ENCODE measurements at places on chromosomes 11 and 22. TPM values are rescaled to one million over a fixed set of nuclear protein-coding genes. Genes with fewer than 3 reads are reported as not detected.

DNA sequence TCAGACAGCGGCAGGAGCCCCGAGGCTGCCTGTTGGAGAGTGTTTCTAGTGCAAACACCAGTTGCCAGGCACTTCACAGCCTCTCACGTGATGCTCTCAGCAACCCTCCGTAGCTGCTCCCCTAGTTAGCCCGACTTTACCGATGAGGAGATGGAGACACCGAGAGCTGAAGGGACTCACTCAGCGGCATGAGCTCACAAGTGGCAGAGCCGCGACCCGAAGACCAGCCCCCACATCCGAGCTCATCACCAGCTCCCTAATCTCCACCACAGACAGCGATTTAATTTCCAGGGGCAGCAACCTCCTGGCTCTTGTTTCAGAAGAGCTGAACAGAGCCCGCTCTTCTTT lies 28.7 kb upstream of the RTL6 start:
- DNase-seq, result no peak

GRCh38 chr11:119540370-119541125 lies 117.6 kb upstream of the THY1 start:
- DNase-seq, result no peak

DNA sequence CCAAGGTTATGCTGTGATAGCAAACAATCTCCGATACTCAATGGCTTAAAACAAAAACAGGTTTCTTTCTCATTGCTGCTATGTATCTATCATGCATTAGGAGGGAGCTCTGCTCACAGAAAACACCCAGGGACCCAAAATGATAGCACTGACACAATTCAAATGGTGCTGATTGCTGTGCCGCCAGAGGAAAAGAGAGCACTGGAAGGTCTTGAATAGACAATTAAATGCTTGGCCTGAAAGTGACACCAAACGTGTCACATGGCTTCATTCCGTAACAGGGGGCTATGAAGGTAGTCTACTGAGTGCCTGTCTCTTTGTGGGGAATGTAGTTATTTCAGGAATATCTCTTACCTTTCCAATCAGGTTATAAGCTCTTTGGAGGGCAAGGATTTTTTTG lies 94.2 kb downstream of the FAR1 start:
- no peak for DNase-seq

DNA sequence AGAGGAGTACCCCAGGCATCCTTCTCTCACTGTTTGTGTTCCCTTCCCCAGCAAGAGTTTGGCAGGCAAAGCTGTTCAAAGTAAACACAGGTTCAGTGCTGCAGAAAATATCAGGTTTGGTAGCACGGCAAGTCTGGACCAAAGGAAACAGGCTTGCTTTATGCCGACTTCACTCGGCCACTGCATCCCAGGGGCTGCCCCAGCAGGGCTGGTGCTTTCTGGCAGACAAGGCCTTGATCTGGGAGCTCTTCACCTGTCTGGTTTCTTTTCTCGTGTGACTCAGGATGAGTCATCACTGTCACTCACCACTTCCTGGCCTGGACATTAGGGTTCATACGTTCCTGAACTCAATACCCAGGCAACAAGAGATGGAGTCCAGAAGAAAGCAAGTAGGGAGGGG lies 52.6 kb upstream of the NAV2 start:
- DNase-seq, result no peak

The SLC1A2 gene
- total RNA-seq, result 0.54 TPM

DNA sequence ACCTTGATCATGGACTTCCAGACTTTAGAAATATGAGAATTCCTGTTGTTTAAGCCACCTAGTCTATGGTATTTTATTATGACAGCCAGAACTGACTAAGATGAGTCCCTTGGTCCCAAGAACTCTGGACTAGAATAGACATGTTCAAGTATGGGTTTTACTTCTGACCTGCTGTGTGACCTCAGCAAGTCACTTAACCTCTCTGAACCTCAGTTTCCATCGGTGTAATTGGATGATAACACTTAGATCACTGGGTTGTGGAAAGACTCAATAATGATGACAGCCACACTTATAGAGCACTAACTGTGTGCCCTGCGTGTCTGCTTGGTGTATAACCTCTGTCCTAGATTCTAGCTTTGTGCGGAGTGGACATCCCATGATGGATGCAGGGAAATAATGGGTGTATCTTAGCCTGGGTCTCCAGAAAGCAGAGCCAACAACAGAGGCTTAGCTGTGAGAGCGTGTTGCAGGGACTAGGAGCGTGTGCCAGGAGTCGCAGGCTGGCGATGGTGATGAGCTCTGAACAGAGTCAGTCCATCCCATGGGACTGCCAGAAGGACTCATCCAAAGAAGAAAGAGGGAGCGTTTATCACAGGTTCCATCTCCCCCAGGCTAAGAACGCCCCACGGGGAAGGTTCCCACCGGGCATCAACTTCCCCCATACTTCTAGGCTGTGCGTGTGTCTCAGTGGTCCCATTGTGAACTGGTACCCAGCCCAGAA lies 93.2 kb upstream of the TP53I11 start:
- no peak for DNase-seq

GRCh38 chr11:134765565-134765964 lies 353.5 kb upstream of the B3GAT1 start:
- no peak for DNase-seq

DNA sequence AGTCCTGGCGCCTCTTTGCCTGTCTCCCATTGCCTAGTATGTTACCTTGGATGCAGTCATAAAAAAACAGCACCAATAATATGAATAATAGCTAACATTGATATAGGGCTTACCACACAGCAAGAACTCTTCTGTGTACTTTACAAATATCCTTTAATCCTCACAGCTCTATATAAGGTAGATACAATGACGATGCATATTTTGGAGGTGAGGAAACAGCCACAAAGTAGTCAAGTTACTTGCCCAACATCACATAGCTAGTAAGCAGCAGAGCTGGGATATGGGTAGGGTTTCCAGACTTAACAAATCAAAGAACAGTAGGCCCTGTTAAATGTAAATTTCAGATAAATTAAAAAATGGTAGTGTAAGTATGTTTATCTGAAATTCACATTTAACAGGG lies 128.8 kb downstream of the ST3GAL4 start:
- DNase-seq, result no peak

GRCh38 chr22:23984430-23984829 lies 4.5 kb downstream of the GSTT2 start:
- no peak for DNase-seq

DNA sequence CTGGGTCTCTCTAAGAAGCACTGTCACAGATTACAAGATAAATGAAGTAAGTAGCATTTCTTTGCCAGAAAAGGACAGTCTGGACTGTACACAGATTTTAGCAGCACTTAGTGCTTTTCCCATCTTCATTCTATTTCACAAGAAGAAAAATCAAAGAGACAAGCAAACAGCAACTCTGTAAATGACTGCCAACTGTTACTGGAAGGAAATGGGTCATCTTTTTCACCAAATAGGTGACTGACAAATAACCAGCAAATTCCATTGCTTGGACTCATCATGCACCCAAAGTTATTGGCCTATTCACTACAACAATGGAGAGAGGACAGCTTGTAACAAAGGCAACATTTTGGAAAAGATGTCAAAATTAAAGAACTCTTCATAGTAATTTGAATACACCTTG lies 28.9 kb upstream of the CARD18 start:
- no peak for DNase-seq

DNA sequence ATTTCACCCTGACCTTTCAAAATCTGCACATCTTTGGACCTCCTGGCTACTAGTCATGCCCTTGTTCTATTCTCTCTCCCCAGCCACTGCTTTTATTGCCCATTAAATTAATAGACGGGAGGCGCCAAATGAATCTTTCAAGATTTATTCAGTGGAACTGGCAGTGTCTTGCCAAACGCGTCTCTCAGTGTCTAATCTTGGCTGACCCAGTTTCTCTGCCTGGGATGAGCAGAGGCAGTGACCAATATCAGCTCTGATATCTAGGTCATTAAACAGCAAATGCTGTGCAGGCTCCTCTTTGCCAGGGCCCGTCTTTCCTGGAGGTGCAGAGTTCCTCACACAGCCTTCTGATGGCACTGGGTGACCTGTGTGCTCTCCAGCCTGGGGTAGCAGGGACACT lies 74.0 kb downstream of the TRAF6 start:
- no peak for DNase-seq

- DNase-seq, result no peak
These were observed 66.5 kb downstream of the IGF2 start for GRCh38 chr11:2072551-2073261.

DNA sequence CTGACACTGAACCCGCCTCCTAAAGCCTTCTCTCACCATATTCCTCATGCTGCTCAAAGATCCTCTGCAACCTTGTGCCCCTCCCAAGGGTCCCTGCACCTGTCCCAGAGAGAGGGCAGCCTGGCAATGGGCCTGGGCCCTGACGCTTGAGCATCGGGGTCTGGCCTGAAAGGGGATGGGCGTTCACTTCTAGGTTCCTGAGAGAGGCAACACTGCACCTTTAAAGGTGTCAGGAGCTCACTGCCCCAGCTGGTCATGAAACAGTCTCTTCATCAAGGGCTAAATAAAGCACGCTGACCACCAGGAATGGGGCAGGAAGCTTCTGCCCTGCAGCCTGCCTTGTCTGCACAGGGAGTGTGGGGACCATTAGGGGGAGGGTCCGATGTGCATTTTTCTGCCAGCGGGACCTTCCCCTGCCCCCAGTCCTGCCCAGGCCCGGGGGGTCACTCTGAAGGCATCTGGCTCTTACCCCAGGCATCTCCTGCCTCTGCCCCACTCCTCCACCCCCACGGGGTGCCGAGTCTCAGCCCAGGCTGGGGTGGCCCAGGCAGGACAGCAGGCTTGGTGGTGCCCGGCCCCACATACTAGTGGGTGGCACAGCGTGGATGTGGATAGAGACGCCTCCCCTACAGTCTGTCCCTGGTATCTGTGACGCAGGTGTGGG lies 3.5 kb downstream of the C11orf21 start:
- DNase-seq, result no peak

GRCh38 chr11:73154178-73154577 lies 12.1 kb upstream of the FCHSD2 start:
- no peak for DNase-seq

GRCh38 chr22:37218399-37218770 lies 6.1 kb upstream of the SSTR3 start:
- DNase-seq, result no peak

GRCh38 chr11:134228625-134229024 lies 4.2 kb downstream of the VPS26B start:
- DNase-seq, result no peak

DNA sequence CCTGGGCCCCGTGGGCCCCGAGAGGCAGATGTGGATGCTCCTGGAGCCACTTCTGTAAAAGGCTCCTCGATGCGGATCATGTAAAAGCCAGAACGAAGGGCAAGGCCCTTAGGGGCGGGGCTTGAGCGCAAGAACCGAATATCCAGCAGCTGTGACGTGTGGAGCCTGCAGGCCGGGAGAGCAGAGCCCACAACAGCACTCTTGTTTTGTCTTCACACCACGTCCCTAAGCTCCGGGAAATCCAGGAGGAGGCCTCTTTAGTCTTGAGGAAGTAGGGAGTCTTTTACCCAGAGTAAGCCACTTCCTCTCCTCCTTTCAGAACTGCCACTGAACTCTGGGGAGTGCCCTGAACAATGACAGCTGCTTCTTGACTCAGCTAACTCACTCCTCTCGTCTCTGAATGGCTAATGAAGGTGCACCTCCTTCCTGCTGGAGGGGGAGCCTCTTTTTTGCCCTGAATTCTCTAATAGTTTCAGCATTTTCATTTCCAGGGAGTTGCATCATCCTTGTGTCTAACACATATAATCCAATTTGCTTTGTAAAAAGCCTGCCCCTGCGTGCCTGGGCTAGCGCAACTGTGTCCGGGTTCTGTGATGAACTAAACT lies 12.5 kb downstream of the L3MBTL2 start:
- no peak for DNase-seq

Measured in thoracic aorta (tissue), 2 donors.